ENCODE measurements at places on chromosomes 6 and 20.

GRCh38 chr20:37845241-37845681 is 57.7 kb upstream of the VSTM2L start:
- DNase-seq, result no peak

DNA sequence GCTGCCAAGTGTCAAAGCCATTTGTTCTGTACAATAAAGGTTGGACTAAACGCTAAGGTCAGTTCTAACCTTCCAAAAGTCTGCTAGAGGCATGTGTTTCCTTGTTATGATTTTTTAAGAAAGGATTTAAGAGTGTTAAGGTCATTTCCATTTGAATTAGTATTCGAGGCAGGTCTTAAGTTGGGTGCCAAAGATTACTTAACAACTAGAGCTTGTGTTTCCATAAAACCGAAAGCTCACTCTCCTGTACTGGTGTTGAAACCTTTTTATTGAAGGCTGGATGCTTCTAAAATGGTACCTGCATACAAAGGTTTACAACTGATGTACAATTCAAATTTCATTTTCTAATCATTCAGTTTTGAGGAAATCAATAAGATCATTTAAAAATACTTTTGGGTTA is 82.4 kb downstream of the RNF144B start:
- DNase-seq, result no peak

GRCh38 chr20:52975803-52976531 is 3.8 kb downstream of the TSHZ2 start:
- DNase-seq, result no peak

- no peak for DNase-seq
Measured at GRCh38 chr6:115570331-115570730, 490.4 kb downstream of the FRK start.

DNA sequence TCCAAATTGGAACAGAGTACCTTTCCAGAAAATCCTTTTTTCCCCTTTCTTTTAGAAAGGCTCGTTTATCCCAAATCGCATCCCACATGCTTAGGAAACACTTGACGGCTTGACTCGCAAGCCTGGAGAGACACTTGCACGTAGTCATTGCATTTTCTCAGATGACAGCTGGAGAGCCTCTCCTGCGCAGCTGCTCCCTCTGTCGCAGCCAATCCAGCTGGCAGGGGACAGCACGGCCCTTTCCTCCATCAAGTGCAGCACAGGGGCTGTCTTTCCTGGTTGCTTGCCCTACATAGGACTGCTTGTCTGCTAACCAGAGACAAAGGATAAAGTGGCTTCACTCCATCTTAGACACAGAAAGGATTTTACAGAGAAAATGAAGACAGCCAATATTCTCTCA is 77.6 kb upstream of the RGS17 start:
- no peak for DNase-seq

DNA sequence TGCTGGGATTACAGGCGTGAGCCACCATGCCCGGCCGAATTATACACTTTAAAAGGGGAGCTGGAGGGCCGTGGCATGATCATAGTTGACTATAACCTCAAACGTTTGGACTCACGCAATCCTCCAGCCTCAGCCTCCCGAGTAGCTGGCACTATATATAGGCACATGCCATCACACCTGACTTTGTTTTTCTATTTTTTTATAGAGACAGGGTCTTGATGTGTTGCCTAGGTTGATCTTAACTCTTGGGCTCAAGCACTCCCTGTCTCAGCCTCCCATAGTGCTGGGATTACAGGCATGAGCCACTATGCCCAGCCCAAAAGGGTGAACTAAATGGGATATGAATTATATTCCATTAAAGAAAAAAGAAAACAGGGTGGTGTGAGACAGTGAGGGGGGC is 7.8 kb downstream of the PTGIS start:
- DNase-seq, result no peak

DNA sequence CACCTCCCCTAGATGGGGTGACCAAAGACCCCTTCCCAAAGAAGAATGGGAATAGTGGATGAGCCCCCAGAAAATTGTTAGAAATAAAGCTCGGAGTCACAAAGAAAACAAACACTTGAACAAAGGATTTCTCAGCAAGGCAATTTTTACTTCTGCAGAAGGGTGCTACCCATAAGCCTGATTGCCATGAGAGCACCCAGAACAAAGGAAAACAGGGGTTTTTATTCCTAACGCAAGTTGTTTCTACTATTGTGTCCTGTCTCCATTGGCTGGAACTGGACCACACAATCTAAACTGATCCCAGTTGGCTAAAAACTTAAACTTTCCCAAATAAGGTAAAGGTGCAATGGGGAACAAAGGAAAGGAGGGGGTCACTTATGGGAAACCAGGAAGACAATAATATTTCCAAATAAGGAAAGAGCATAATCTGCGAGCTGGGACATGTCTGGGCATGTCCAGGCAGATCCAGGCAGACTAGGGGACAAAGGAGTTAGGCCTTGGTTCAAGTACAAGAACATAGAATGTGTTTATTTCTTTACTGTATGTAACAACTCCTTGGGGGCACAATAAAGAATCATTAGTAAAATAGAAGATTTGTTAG is 20.0 kb downstream of the HLA-B start:
- DNase-seq, result no peak

GRCh38 chr20:8678098-8678776 is 390.6 kb upstream of the PLCB4 start:
- no peak for DNase-seq

- DNase-seq, result no peak
Measured at GRCh38 chr6:27505209-27506027, 32.5 kb upstream of the ZNF184 start.

DNA sequence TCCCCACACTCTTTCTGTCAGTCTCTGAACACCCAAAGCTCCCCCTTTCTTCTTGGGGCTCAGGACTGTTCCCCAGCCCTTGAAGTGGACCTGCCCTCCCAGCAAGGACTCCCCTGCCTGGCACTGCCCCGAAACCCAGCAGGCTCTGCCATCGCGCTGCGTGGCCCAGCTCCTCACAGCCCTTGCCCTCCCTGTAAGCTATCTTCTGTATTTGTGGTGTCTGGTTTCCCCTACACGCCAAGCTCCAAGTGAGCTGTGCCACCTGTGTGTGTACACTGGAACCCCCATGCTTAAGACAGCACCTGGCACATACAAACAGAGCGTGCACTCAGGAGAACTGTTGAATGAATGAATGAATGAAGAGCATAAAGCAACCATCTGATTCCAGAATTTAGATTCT is 57.7 kb downstream of the TMEM242 start:
- DNase-seq, result no peak

Data from renal pelvis (tissue), 12 donors.